ENCODE measurements at places on chromosomes 3 and 15.
A peak's percentile ranks its signal among the peaks of the same experiment; 100 is the strongest.

DNA sequence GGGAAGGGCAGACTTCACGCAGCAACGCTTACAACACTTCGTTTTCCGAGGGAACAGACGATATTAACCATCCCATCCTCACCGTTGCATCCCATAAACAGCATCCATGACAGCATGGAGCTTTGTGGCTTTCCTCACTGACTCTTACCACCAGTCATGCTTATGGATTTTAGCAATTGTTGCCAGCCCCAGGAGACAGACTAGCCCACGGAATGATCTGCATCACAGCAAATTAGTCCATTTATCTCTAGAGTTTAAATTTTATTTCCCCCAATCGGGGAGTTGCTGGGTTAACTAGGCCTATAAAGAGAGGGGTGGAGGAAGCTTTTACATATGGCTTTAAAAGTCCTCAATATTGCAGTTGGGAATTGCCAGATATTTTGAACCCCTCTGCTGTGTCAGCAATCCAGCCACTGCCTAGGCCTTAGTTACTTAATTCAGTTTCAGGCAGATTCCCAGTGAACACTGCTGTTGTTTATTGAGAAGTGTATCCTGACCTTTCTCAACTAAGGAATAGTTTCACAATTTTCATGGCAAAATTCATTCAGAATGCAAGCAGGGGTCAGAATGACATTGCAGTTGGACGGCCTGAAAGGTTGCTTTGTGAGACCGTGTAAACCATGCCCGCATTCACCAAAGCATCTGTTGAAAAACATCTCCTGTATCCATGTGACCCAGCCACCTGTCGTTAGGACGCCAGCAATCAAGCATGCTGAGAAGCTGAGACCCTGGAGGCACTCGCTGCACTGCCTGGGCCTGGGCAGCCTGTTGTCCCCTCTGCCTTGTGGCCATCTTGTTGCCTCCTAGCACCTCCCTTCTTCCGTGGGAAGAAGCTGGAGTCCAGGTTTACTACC, 397.4 kb upstream of the TPM1 start:
- DNase-seq = no peak

- DNase-seq = no peak
Measured at GRCh38 chr15:70560617-70561328, 202.6 kb downstream of the UACA start.

- no peak for DNase-seq
Measured at GRCh38 chr15:89198934-89199333, 22.4 kb downstream of the RLBP1 start.

GRCh38 chr3:160796813-160797164, 40.8 kb downstream of the PPM1L start:
- no peak for DNase-seq

DNA sequence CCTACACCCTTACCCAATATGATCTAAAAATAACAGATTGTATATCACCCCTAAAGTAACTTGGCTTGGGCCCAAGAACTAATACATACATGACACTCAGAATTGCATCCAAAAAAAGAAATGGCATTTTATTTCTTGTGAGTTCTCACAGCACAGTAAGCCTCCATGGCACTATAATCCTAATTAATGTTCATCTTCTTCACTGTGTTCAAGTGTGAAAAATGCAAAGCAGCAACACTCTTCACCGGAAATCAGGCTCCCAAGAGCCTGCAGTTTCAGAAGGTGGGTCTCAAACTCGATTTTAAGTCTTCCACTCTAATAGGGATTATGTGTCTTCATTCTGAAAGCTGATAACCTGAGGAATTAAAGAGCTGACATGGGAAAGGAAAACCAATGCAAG, 142.8 kb upstream of the TSC22D2 start:
- DNase-seq = no peak

GRCh38 chr3:124041553-124041952, 49.6 kb upstream of the ROPN1 start:
- no peak for DNase-seq

DNA sequence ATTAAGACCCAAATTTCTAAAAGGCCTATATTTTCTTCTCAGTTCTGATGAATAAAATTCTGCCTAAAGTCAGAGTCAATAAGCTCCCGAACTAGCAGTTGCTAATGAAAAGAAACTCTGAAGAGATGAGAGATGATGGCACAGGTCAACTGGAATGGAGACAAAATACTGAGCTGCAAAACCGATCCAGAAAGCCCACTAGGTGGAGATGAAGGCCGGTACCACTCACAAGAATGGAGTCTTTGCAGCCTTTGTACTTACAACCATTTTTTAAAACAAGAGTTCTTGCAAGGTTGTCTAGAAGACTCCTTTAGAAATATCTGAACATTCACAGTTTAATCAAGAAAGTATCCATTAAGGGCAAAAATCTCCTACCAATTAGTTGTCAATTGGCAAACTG, 119.9 kb upstream of the TJP1 start:
- no peak for DNase-seq

GRCh38 chr3:182490596-182491491, 302.5 kb upstream of the ATP11B start:
- DNase-seq = peak; percentile 71

DNA sequence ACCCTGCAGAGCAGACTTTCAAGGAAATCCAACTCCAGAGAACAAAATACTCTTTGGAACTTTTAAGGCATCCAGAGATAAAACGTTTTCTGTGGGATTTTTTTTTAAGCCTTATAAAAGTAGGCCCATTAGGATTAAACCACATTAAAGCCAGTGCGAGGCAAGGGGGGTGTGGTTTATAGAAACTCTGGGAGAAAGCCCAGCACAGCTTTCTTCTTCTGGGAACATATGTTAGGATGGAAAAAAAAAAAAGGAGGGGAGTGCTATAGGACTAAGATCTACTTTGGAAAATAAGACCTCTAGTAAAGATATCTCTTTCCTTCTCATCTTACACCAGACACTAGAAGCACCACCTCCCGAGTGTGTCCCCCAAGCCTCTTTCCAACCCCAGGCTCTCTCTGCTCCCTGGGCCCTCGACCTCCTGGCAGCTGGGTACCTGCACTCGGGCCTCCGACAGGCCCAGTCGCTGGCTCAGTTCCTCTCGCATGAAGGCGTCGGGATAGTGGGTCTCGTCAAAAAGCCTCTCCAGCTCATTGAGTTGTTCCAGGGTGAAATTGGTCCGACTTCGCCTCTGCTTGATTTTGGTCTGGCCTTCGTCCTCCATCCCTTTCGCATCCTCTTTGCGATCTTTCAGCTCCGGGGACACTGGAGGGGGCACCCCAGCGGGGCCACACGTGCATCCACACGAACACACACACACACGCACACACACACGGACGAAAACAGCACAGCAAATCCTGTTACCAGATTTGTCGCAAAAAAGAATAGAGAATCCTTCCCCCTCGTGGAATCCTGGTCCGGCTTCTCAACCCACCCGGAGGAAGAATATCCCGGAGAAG, 3.8 kb downstream of the SHOX2 start:
- DNase-seq = no peak

GRCh38 chr3:182568261-182568660, 225.0 kb upstream of the ATP11B start:
- peak; percentile 59 for DNase-seq

GRCh38 chr3:8800016-8800415, 30.6 kb upstream of the OXTR start:
- DNase-seq = no peak

DNA sequence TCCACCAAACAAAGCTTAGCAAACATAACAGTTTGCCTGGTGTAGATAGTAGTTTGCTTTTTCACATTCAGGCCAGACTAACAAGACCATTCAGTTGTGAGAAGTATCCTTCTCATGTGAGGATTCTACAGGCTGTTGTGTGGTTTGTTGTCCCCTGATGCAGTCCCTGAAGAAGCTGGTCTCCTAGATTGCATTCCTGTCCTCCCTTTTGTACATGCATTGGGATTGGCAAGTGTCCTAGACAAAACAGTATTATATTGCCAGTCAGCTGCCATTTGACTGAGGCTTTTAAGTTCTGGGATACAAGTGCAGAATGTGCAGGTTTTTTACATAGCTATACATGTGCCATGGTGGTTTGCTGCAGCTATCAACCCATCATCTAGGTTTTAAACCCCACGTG, 362.0 kb upstream of the IL12A start:
- no peak for DNase-seq

GRCh38 chr15:49823987-49824774, 203.3 kb downstream of the DTWD1 start:
- DNase-seq = no peak

DNA sequence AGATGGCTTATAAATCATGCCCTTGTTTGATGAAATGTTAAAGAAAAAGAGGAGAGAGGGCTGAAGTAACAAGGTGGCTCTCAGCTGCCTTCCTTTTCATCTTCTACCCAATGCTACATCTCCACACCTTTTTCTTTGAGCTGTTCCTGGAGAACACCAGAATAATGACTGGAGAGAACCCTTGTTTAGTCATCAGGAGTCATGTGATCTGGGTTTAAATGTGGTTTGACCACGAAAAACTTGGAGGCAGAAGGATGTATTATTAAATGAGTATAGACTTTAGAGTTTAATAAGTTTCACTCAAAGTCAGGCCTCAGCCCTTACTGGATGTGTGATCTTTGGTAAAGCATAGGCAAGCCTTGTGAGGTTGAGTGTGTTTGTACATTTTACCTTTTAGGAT, 230.3 kb upstream of the TBL1XR1 start:
- no peak for DNase-seq

Measured in NCI-H446 treated with DMSO at 0.1 percent for 48 hours (cell line).